ENCODE measurements at places on chromosomes 11 and 22. TPM values are rescaled to one million over a fixed set of nuclear protein-coding genes. Genes with fewer than 3 reads are reported as not detected.

Gene MICAL2
- total RNA-seq: 401 TPM

Gene PRAME
- 233 TPM for total RNA-seq

Gene NXPE4
- not detected for total RNA-seq

Gene NLRP10
- total RNA-seq: not detected

Gene MS4A4E
- 4.6 TPM for total RNA-seq

Gene TH
- 1.1 TPM for total RNA-seq

Gene GRK3
- 10.9 TPM for total RNA-seq

Gene CHST1
- total RNA-seq: 6.2 TPM

Gene INPP5J
- total RNA-seq: 17.2 TPM

Gene PYGM
- 14.4 TPM for total RNA-seq

Gene MS4A4A
- 2.0 TPM for total RNA-seq

Gene CBLIF
- 0.37 TPM for total RNA-seq

Gene OR6T1
- total RNA-seq: not detected

Gene CREB3L1
- total RNA-seq: 8.1 TPM

Gene SCUBE1
- 28.9 TPM for total RNA-seq

Measured in testis (tissue), 5 donors.